ENCODE measurements at places on chromosomes 4 and X.

- DNase-seq: no peak
These were observed 179.9 kb upstream of the BCOR start for GRCh38 chrX:40277672-40278071.

GRCh38 chr4:174120446-174121295, 162.8 kb downstream of the FBXO8 start:
- DNase-seq: no peak

DNA sequence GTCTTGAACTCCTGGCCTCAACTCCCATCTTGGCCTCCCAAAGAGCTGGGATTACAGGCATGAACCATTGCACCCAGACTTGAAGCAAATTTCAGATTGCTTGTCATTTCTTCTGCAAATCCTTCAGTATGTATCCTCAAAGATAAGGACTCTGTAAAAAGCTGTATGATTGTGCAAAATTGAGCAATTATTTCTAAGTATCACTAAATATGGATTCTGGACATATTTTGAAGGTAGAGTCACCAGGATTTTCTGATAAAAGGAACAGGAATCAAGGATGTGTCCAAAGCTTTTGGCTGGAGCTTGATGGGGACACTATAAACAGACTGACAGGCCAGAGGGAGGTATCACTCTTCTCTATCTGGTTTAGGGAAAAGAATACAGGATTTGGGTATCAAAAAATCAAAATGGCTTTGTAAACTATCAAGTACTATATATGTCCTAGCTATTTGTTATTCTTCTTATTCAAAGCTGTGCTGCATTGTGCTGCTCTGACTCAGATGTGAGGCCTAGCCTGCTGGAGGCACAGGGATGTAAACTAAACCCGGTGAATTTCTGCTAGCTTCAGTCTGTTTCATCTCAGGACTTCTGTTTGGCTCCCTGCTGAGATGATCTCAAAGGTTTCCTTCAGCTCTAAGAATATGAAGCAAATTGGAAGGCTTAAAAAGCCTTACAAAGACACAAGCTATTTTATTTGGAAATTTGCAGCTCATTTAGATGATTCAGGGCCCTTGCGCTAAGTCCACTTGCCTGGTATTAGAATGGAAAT, 8.3 kb downstream of the RPS4X start:
- DNase-seq: no peak

DNA sequence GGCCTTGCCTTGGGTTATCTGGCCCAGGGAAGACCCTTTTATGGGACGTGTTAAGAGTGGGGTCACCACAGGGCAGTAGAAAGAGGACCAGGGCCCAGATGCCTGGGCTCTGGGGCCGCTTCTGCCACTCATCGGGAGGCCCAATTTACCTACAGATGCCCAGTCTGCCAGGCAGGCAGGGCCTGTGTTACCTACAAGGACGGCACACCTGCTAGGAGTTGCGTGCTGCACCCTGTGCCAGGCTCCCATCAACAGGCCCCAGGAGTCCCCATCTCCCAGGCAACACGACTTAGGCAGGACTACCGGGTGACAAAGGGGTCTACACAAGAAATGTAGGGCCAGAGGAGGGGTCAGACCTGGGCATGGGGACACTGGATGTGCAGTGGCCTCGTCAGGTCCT, 34.6 kb downstream of the WDR1 start:
- no peak for DNase-seq

DNA sequence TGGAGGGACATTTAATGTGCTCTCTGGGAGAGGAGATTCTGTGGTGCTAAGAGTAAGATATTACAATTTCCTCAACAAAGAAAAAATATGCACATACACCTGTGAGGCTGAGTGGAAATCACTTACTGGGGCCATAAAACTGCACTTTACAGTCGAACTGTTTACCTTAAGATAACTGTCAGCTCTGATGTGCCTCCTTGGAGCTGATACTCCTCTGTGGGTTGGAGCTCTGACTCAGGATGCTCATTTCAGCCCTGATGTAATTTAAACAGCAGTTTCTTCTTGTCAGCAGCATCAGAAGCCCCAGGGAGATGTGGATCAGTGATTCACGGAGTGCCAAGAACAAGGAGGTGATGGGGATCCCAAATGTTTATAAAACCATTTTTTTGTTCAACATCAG, 241.9 kb upstream of the SFRP2 start:
- DNase-seq: no peak

DNA sequence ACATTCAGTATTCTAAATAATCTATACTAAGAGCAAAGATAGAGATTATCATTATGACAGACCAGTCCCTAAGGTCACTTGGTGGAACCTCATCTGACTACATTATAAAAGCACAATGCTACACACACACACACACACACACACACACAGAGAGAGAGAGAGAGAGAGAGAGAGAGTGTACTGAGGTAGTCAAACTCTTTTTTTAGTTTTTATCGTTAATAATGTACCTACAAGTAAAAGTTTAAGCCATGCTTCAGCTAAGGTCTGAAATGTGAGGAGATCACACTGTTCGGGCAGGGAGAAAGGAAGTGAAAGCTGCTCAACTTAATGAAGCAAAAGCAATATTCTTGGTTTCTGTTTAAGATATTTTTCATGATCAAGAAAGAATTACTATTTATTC, 75.8 kb upstream of the CCDC160 start:
- DNase-seq: no peak

DNA sequence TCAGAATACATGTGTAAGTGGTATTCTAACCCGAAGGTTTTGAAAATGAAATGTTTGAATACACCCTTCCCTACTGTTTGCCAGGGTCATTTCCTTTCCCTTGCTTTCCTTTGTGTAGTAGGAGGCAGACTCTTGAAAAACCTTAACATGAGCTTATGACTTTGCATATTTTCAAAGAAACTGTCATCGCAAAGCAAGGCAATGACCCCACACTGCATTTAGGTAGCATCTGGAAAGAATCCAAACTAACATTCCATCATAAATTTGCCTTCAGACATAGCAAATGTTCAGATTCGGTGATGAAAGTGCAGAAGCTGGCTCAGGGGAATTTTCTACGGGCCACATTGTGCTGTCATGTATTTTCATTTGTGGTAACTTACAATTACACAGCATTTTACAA, 32.3 kb downstream of the SH2D1A start:
- DNase-seq: no peak

DNA sequence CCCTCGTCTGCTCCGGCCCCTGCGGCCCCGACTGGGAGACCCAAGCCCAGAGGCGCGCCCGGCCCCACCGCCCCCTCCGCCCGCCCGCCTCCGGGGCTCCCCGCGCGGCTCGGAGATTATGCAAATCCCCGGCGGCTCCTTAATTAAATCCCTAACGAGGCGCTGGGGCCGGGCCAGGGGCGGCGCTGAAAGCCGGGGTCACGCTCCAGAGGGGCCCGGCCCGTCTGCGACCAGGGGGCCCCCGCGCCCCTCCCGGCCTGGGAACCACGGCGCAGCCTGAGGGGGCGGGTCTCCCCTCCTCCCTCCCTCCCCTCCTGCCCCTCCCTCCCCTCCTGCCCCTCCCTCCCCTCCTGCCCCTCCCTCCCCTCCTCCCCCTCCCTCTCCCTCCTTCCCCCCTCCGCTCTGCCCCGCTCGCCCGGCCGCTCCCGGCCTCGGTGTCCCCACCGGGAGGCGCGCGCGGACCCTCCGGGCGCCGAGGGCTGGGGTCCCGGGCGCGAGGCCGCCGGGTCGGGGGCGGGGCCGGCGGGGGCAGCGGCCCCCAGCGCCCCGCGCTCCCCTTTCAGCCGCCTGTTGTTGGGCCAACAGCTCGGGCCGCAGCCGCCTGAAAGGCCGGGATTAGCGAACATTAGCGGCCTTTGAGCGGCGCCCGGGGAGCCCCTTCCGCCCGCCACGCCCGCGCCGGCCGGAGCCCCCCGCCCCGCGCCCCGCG, 25.9 kb upstream of the FGFR3 start:
- no peak for DNase-seq

GRCh38 chr4:53371843-53372521, 5.5 kb upstream of the FIP1L1 start:
- DNase-seq: no peak

DNA sequence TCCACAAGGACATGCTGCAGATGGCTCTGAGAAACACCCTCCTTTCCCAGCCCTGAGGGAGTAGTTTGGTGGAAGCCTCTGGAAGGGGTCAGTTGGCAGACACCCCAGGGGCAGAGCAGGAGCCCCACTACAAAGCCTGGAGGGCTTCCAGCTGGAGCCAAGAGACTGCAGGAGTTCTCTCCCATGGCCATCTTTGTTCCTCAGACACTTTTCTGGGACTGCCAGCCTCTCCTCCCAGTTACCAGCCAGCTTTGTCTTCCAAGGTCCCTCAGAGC, 91.0 kb upstream of the PJA1 start:
- no peak for DNase-seq

DNA sequence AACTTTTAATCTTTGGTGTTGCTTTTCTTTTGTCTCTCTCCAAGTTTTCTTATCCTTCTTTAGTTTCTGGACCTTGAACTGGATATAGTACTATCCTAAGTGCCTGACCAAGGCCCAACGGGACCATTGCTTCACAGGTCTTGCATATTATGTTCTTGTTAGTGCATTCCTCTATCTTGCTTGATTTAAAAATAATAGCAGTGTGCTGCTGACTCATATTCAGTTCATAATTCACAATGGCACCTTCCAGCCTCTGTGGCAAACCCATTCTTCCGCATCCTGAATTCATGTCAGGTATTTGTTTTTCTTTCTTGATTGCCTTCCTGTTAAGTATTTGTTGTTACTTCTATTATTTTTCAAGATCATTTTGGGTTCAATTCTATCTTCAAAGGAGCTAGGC, 197.1 kb upstream of the GIMD1 start:
- DNase-seq: no peak

- DNase-seq: no peak
These were observed 22.0 kb upstream of the ADRA2C start for GRCh38 chr4:3744232-3744631.

DNA sequence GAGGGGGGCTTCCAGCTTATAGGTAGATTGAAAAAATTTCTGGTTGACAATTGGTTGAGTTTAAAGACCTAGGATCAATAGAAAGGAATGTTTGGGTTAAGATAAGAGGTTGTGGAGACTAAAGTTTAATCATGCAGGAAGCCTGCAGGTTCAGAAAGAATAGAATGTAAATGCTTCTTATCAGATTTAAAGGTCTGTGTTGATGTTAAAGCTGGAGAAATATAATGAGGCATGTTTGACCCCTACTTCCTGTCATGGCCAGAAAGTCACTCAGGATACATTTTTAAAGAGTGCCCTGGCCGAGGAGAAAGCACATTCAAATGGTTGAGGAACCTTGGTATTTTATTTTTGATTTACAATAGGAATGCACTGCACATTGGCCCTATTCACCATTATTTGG, 3.9 kb upstream of the RRAGB start:
- DNase-seq: no peak

GRCh38 chr4:98484031-98484430, 174.4 kb downstream of the TSPAN5 start:
- no peak for DNase-seq

- no peak for DNase-seq
These were observed 53.1 kb downstream of the RASGEF1B start for GRCh38 chr4:81418572-81418971.

GRCh38 chr4:97317671-97318070, 825.6 kb downstream of the STPG2 start:
- no peak for DNase-seq

GRCh38 chr4:95877636-95878035, 37.7 kb downstream of the PDHA2 start:
- DNase-seq: no peak

- DNase-seq: no peak
These were observed 709.7 kb downstream of the DMD start for GRCh38 chrX:32501606-32502005.

Data from stimulated activated CD4-positive, alpha-beta T cell treated with anti-CD3 and anti-CD28 coated beads, Interleukin-1b, Interleukin-23, amount 100 ng/mL, for 1 hour (primary cell).